ENCODE measurements at places on chromosomes 7 and 10.

- no peak for DNase-seq
These were observed 165.0 kb downstream of the KMT2E start for GRCh38 chr7:105178928-105179541.

DNA sequence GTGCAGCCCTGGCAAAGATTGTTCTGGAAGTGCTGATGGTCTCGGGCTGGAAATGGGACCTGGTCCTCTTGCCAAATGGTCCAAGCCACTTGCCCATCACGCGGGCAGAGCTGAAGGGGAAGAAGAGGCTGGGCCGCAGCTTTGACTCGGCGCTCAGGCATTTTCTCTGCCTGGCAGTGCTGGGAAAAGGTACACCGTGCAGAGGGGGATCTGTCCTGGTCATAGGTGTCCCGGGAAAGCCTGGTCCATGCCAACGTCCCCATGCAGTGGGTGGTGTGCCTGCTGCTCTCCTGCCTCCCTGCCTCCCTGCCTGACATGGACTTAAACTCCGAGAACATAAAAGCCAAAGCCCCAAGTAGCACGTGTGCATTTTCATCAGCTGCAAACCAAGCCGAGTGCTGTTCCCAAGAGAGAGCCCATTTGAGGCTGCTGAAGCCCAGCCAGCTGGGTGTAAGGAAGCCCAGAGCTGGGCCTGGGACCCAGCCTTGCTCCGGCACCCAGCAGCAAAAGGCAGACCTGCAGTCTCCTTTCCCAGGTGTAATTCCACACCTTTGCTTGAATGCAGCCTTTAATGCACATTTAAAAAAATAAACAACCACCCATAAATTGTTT is 72.7 kb downstream of the TCERG1L start:
- DNase-seq = no peak

GRCh38 chr10:124307591-124307990 is 111.1 kb downstream of the OAT start:
- DNase-seq = no peak

GRCh38 chr7:151850491-151851124 is 26.3 kb downstream of the PRKAG2 start:
- no peak for DNase-seq

- DNase-seq = no peak
These were observed 189.8 kb upstream of the PRKCQ start for GRCh38 chr10:6769704-6770417.

DNA sequence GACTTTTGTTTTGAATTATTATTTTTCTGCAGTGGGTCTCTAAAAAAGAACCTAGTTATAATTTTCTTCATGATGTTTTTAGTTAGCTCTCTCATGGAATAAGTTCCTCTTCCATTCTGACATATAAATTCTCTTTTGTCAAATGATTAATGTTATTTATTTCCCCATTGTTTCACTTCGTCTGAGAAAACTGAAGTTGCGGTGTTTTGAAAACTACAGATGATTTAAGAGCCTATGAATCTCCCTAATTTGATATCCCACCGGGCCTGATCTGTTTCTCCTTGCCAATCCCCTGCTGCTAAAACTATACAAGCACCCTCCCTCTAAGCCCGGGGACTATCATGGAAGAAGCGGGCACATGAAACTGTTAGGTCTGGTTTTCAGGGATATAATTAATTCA is 41.4 kb downstream of the HTR7 start:
- no peak for DNase-seq

DNA sequence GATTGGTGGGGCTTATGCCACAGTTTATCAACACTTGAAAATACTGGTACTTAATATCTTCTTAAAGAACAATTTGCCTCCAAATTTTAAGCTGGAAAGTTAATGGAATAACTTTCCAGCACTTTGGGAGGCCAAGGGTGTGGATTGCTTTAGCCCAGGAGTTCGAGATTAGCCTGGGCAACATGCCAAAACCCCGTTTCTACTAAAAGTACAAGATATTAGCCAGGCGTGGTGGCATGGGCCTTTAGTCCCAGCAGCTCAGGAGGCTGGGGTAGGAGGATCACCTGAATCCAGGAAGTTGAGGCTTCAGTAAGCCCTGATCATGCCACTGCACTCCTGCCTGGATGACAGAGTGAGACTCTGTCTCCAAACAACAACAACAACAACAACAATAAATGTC is 56.0 kb downstream of the PRF1 start:
- DNase-seq = no peak

- DNase-seq = no peak
These were observed 19.5 kb downstream of the DNAJB9 start for GRCh38 chr7:108589199-108589598.

DNA sequence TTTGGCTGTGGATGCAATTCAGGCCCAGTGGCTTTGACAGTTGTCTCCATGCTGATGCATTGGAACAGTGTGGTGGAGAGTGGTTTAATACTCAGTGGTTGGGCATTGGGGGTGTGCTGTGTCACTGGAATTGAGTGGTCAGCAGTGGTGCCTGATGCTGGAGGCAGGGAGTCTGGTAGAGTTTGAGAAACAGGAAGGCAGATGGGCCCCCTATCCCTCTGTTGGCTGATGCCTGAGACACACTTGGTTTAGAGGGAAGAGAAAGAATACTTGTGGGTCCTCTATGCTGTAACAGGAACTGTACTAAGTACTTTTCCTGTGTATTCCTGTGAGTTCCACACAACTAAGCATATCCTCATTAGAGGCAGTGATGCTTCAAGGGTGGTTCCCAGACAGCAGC is 55.4 kb downstream of the EEPD1 start:
- no peak for DNase-seq

- peak; percentile 94 for DNase-seq
These were observed 119.1 kb upstream of the JCAD start for GRCh38 chr10:30178356-30178964.

DNA sequence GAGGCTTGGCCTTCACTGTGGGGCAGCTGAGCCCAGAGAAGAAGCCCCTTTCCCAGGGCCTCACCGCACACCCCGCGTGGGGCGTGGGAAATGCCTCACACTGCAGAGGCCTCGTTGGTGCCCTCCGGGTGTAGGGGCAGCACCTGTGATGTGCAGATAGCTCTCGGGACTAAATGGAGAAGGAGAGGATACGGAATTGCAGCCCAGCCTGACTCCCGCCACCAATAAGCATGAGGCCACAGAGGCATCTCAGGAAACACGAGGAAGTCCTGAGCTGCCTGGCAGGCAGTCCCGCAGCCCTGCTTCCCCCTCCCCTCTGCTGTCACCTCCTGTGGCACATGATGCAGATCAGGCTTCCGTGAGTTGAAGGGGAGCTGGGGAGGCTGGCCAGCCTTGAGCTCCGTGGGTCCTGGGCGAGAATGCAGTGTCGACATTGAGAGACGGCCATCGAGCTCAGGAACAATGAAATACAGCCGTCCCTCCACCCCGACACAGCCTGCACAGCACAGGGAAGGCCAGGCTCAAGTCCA is 59.6 kb upstream of the PPP2R2D start:
- no peak for DNase-seq

DNA sequence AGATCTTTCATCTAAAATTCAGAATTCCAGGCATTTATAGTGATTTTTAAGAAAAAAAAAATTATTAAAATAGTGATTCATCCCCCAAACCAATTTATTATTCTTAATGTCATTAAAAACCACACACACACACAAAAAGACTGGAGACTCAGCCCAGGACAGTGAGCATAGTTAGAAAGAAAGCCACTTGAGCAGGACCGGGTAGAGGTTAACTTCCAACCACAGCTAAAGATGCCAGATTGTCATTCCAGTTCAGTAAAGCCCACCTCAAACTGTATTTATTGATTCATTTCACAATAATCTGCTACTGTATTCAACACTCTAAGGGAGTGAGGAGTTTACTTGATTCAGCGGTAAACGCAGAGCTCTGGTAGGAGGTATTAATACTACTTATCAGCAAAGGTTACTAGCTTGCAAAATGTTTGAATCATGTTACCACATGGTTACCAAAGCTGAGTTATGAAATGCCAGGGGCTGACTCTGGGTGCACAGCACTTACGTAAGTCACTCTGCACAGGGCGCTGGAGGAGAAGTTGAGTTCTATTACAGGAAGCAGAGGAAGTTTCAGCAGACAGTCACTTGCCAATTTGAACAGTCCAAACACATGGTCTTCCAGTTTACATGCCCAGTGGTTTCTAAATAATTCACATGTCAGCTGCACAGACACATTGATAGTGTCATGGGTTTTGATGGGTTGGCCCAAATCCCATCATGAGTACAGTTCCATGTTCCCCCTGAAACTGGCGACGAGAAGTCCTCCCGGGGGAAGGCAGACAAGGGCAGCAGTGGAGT is 64.6 kb downstream of the KLF6 start:
- peak; percentile 91 for DNase-seq

- no peak for DNase-seq
These were observed 10.0 kb upstream of the TLX1 start for GRCh38 chr10:101120884-101121653.

- DNase-seq = peak; percentile 88
These were observed 11.5 kb upstream of the MICU1 start for GRCh38 chr10:72637398-72637857.

Data from fibroblast of mammary gland (primary cell).